ENCODE measurements at places on chromosomes 7 and 10. TPM values are rescaled to one million over a fixed set of nuclear protein-coding genes. Genes with fewer than 3 reads are reported as not detected.

The ASB13 gene
- total RNA-seq = 12.1 TPM

The FLNC gene
- 0.05 TPM for total RNA-seq

The PDK4 gene
- total RNA-seq = not detected

The C10orf62 gene
- not detected for total RNA-seq

The ITPRID1 gene
- not detected for total RNA-seq

The RHOBTB1 gene
- not detected for total RNA-seq

- DNase-seq = no peak
These were observed 20.2 kb downstream of the RAMP3 start for GRCh38 chr7:45177801-45178200.

- DNase-seq = no peak
These were observed 562.1 kb downstream of the DNAJB6 start for GRCh38 chr7:157898802-157899505.

DNA sequence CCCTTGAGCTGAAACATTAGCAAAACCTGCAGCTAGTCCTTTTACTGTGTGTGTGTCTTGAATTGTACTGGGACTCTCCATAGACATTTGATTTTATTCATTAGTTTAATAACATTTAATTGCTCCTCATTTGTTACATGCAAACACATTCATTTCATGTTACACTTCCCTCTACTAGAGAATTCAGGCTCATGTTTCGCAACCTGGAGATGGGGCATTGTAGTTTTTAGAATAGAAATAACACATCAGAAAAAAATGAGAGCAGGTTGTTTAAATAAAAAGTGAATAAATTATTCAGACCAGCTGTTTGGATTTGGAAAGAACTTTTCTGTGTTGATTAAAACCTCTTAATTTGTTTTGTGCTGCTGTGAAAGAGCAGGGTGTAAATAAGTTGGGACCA is 243.9 kb downstream of the ETV1 start:
- no peak for DNase-seq

DNA sequence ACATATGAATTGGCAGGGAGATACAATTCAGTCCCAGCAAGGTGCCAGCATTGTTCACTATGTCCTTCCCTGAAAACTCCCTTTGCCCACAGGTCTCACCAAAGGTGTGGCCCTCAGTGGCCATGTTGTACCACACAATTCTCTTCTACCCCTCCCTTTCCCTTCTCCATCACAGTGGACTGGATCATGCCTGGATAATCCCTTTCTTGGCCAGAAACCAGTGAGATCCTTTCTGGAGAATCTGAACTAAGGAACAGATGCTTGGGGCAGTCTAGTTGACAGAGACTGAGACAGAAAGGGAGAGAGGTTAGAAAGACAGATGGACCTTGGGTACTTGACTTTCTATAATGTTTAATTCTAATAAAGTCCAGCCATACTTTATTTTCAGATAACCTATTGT is 9.5 kb downstream of the NMT2 start:
- no peak for DNase-seq

DNA sequence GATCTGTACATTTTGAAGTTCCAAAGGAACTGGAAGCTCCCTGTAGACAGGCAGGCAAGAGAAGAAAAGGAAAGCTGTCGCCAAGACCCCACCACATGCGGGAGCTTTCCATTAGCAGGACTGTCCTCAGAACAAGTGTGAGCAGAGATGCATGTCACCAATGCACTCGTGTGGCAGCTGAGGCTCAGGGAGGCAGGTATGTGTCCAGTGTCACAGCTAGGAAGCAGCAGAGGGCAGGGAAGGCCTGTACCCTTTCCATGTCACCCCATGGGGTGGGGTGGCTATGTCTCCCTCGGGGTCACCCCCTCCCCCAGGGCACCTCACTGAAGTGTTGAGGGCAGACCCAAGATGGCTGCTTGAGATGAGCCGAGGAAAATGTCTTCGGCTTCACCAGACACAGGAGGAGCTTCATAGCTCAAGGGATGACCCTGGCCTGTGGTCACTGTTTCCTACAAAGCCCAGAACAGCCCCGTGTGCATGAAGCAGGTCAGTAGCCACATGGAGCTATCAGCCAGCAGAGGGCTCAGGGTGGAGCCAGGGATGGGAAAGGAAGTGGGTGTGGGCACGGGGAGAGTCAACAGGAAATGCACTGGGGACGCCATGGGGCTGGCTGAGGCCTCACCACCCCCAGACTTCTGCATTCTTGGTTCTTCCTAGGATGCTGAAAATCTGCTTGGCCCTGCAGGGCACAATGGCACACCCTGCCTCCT is 96.6 kb downstream of the FAM53B start:
- DNase-seq = peak; percentile 87

DNA sequence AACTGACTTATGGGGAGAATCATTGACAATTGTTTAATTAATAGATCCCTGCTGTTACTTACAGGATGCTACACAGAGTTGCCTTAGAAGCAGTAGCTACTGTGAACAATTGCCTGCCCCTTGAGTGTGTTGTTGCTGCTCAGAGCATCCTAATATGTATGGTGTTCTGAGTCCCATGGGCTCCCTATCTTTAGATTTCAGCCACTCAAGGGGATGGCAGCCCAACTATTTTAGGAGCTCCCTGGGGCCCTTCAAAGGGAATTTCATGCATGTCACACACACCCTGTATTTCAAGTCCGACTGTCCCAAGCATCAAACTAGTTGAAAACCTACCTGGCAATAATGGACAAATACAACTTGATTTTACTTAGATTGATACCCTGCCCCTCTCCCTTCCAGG is 111.2 kb downstream of the NOC3L start:
- DNase-seq = no peak

GRCh38 chr7:120502132-120502531 is 229.2 kb downstream of the KCND2 start:
- no peak for DNase-seq

- no peak for DNase-seq
These were observed 9.6 kb downstream of the ELMO1 start for GRCh38 chr7:37438906-37439652.

DNA sequence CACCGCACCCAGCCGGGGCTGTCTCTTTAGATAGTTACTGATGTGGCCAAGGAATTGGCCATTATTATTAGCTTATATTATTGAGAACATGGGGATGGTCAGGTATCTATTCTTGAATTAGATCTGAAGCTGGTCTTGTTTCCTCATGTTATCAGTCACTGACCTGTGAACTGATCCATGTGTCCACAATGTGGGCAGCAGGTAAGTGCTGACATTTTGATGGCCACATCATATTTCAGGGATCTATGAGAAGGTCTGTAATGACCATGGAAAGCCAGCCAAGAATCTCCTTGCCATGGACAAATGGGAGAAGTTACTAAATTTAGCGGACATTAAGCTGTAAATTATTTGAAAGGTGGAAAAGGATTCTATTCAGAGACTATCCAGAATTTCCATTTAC is 61.4 kb downstream of the GBF1 start:
- DNase-seq = no peak

GRCh38 chr10:126373147-126373546 is 15.1 kb downstream of the ADAM12 start:
- DNase-seq = no peak

DNA sequence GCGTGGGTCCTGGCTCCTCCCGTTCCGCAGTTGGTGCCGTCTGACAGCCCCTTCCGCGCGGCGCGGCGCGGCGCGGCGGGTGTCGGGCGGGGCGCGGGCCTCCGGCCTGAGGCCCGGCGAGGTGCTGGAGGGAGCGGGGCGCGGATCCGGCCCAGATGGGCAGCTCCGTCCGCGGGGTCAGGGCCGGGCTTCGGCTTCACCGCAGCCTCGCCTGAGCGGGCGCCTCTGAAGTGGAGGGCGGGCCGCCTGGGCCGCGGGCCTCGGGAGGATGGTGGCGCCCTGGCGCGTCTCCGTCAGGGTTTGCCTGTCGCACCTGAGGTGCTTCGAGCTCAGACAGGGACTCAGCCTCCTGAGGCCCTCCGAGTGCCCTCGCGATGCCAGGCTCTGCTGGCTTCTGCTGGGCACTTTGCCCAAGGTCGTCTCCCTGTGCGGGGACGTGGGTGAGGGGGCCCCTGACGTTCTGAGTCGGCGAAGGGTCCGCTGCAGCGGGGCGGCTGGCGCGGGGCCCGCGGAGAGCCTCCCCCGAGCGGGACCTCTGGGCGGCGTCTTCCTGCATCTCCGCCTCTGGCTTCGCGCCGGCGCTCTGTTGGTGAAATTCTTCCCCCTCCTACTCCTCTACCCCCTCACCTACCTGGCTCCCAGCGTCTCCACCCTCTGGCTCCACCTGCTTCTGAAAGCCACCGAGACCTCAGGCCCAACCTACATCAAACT is 473 bp downstream of the ADCK2 start:
- DNase-seq = peak; percentile 67

DNA sequence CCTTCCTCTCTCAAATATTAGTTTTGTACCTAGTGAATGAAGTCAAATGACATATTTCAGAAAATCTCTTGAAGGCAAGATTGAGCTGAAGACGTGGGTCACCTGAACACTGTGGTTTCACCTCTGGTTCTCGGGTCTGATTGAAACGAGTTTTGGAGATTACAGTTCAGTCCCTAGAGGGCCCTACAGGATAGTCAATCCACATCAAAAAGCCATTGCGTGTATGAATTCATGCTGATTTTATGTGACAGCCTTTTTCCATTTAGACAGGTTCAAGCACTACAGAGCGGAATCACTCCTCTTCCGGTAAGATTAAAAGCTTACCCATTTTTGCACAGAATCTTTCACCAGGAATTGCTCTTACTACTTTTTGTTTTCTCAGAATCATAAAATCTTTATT is 62.2 kb downstream of the VIM start:
- peak; percentile 12 for DNase-seq

DNA sequence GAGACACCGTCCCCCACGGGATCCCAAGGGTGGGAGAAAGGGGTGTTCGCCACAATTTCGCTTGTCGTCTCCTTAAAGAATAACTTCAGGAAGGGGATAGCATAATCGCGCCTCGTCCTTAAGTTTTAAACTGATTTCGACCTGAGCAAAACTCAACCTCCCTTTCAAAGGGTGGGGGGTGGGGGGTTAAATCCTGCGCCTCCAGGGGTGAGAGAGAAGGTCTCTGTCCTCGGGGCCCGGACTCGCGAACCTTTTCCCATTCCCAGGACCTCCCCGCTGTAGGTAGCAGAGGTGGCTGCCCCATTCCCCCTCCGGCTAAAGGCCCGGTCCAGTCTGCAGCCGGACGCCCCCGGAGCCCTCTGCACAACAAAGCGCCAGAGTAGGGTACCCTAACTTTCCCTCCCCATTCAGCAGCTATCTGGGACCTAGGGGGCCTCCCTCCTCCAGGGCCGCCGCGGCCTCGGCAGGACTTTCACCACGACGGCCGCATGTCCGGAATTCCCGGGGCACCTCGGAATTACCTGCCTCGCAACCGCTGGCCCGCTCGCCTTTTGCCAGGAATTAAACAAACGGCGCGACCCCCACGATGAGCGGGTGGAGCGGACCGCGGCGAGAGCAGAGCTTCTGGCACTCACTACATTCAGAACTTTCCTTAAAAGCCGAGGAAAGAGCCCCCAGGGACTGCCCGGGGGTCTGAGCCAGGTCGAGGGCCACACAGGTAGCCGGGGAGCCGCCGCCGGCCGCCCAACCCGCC is 1.7 kb downstream of the CDK6 start:
- peak; percentile 30 for DNase-seq

DNA sequence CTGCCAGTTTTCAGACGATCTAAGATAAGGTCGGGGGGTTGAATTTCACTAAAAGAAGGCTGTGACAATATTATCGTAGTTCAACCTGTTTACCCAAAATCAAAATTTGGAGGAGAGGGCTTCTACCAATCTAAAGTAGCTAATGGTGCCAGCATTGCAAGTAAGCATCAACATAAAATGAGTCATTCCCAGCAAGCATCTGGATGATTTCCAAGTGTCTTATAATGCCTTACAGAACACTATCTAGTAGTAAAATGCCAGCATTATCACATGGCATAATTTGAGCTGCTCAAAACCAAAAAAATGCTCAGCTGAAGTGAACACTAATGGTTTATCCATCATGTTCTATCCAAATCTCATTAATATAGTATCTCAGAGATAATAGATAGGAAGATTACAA is 1193.9 kb downstream of the DNAJB9 start:
- no peak for DNase-seq

DNA sequence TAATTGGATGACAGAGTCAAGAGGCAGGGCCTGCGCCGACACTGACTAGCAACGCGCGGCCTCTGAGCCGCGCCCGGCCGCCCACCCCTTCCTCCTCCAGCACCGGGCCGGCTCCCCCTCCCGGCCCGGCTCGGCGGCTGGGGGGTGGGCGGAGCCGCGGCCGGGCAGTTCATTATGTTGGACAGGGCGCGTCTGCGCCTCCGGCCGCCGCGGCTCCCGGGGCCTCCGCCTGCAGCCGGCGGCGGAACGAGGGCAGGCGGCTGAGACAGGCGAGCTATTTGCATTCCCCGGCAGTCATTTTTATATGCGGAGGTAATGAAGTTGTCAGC is 106.7 kb downstream of the SNX10 start:
- DNase-seq = peak; percentile 68

- DNase-seq = no peak
These were observed 27.4 kb upstream of the GOLGA7B start for GRCh38 chr10:97822261-97822687.

DNA sequence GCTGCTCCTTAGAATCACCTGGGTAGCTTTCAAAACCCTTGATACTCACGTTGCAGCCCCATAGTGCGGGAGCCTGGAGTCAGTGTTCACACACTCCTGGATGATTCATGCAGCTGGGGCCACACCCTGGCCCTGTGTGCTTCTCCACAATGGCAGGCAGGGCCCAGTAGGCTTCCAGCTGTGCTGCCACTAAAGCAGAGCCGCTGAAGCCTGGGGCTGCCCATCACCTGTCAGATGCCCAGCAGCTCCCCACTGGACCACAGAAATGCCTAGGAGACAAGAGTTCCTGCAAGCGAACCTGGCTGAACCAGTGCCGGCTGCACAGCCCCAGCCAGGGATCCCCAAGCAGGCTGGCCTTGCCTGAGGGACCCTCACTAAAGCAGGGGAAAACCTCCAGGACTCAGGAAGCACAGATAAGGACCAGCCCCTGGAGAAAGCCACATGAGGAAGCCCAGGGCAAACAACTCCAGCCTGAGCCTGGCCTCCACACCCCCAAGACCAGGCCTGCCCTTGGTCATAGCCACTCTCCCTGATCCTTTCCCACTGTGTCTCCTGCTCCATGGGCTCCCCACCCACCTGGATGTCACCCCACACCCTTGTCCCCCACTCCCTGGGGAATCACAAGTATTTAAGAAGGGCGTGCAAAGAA is 111.9 kb downstream of the GRID1 start:
- no peak for DNase-seq

GRCh38 chr10:101967713-101968112 is 88.3 kb downstream of the ARMH3 start:
- DNase-seq = no peak

DNA sequence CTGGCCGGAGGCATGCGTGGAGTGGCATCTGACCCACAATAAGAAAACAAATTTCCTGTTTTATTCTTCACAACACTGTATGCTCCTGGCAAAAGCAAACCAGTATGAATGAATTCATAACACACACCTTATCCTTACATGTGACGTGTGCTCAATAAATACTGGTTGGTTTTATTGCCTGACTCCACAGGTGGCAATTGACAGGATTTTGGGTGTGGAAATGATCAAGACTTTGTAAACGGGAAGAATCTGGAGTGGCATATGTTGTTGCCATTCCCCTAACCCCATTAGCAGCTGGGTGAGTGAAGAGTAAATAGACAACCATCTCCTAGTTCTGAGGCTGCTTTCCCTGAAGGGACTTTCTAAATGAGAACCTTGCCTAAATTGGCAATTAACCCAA is 215.5 kb upstream of the AOAH start:
- no peak for DNase-seq

- no peak for DNase-seq
These were observed 11.2 kb upstream of the TSPAN14 start for GRCh38 chr10:80442879-80443278.

GRCh38 chr10:106971411-106971831 is 193.1 kb downstream of the SORCS1 start:
- DNase-seq = no peak

GRCh38 chr10:62850646-62851045 is 34.5 kb upstream of the EGR2 start:
- no peak for DNase-seq
